SIG-M5 (cell line): ENCODE measurements at places on chromosomes 12 and 14.

GRCh38 chr14:35158951-35159653, 36.8 kb downstream of the PRORP start:
- DNase-seq = no peak

DNA sequence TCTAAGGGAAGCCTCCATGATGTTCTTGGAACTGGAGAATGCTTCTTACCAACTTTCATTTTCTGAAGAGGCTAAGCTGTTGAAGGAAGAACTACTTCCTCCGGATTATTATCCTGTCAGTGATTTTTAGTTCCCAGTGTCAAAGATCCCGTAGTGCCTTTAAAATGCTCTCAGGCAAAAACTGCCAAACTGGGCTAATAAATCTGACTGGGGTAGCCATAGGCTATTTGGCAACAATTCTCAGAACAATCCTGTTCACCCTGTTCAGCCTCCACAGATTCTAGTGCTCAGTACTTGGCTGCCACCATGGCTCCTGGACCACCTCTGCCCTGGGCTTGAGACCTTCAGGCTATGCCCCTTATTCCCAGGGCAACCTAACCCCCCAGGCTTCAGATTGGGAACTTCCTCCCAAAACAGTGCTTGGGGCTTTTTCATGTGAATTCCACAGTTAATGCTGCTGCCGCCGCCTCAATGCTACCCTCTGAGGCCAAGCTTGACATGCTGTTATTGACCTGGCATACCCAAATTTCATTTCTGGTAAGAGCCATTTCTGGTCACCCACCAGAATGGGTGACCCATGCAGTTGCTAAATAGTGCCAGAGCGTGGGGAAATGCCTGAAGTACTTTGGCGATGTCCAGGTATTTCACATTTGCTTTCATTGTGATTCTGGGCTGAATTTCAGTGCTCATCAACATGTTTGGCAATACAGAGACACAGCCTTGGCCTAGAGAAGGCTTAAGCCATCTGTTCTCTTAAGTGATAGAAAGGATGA, 110.0 kb upstream of the ARHGAP5 start:
- no peak for DNase-seq

DNA sequence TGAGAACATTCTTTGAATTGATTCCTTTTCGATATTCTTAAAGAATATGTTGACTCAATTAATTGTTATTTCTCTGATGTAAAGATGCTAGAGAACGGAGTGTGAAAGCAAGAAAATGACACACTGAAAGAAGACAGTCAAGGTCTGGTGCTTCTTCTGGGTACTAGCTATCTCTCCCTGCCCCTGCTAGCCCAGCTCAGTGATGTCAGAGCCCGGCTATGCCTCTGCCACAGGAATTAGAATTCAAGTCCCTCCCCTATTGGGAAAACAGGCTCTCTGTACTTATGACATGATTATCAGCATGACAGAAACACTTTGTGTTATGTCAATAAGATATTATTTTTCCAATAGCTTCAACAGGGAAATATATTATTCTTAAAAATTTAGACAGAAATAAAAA, 252.4 kb downstream of the KCNC2 start:
- DNase-seq = no peak

- DNase-seq = no peak
Measured at GRCh38 chr12:107590814-107591375, 94.7 kb upstream of the PWP1 start.

DNA sequence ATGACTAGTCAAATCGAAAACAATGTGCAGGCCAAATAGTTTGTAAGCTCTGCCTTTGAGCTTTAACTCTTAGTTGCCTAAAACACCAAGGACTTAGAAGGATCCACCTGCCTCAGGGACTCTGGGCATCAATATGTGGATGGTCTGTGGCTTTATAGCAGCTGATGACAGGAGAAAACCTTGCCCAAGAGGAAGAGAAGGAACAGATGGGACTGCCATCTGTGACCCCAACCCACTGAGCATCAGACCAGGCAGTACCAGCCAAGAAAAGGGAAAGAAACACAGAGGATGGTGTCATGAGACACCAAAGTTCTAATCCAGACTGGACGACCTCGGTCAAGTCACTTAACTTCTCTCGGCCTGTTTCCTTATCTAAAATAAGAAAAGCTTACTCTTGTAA, 12.7 kb downstream of the TGFB3 start:
- no peak for DNase-seq
